ENCODE measurements at places on chromosomes 6 and 20.

- peak; percentile 13 for DNase-seq
These were observed 71.2 kb downstream of the ABHD12 start for GRCh38 chr20:25319241-25320034.

GRCh38 chr6:149483334-149483725, 1.5 kb downstream of the ZC3H12D start:
- no peak for DNase-seq

GRCh38 chr20:21503345-21503744, 10.5 kb downstream of the NKX2-2 start:
- DNase-seq = no peak

- DNase-seq = no peak
These were observed 9.0 kb upstream of the ZNF292 start for GRCh38 chr6:87146363-87146762.

DNA sequence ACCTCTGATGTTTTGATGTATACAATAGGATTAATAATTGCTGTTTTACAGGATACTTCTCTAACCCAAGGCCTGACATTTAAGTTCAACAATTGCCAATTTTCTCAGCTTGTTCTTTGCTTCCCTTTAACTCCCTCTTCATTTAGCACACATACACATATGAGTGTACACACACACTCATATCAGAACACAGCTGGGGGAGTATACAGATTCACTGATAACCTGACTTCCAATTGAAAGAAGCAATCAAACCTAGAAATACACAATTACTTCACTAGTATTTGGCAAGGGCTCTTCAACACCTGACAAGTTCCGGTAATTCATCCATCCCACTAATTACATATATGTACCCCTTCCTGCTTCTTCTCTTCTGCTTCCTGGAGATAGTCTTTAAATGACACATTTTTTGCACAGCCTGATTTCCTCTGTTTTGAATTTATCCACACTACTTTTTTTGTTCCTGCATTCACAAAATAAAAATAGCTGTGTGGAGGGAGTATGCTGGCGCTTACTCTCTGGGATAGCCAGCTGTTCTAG, 11.2 kb downstream of the UST start:
- DNase-seq = no peak

GRCh38 chr6:135951169-135951568, 99.7 kb downstream of the PDE7B start:
- no peak for DNase-seq

DNA sequence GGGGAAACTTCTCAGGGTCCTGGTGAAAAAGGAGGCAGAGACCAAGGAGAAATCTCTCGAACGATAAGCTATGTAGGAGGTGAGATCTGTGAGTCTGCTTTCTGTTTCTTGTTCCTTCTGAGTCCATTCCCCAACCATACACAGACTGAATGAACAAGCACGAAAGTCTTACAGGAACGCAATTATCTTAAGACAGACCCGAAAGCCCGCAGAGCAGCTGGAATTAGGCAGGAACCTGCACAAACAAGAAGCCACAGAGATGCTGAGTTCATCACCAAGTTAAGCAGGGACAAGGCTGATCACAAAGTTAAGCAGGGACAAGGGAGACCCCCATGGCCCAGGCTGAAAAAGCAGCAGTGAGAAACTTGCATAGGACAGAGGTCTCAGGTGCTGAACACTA, 21.4 kb upstream of the NELFCD start:
- no peak for DNase-seq
